ENCODE measurements at places on chromosomes 4 and X.

- no peak for DNase-seq
These were observed 601 bp upstream of the FGFBP2 start for GRCh38 chr4:15963576-15963975.

- DNase-seq: no peak
These were observed 18.4 kb upstream of the ODAM start for GRCh38 chr4:70177090-70177489.

GRCh38 chr4:183499389-183499788 lies 5.5 kb upstream of the ING2 start:
- no peak for DNase-seq

DNA sequence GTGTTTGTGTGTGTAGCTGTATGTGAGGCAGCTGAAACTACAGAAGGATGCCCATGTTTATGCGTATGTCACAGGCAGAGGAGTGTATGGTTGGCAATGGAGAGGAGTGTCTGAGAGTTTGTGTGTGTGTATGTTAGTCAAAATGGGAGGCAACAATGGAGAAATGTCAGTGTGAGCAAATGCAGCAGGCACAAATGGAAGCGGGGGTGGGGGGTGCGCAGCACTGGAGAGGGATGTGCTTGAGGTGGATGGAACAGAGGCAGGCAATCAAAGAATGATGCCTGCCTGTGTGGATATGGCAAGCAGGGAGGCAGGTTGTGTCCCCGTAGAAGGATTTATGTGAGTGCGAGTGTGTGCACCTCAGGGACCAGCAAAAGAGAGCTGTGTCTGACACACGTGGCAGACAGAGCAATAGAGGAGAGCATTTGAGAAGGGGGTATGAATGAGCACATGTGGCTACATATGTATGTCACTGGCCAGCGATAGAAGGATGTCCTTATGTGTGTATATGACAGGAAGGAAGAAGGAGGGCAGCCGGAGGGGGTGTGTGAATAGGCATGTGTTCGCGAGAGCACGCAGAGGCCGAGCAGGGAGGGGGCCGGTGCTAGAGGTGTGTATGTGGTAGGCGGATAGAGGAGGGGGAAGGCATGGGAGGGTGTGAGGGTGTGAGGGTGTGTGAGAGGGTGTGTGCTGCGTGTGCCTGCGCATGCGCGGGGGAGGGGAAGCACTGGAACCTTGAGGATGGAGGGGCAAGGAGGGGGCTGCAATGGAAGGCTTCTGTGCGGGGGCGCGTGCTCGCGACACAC lies 1.1 kb downstream of the PJA1 start:
- DNase-seq: no peak

DNA sequence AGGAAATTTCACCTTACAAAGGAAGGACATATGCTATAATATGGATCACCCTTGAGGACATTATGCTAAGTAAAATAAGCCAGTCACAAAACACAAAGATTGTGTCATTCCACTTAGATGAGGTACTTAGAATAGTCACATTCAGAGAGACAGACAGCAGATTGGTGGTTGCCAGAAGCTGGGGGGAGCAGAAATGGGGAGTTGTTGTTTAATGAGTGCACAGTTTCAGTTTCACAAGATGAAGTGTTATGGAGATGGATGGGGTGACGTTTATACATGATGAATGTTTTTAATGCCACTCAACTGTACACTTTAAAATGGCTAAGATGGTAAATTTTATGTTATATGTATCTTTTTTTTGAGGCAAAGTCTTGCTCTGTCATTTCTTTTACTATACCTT lies 14.8 kb upstream of the SPON2 start:
- DNase-seq: no peak

- DNase-seq: no peak
These were observed 9.9 kb downstream of the CTSO start for GRCh38 chr4:155943605-155944291.
